Heart left ventricle (tissue), 16 donors: ENCODE measurements at places on chromosomes 3 and 15. TPM values are rescaled to one million over a fixed set of nuclear protein-coding genes. Genes with fewer than 3 reads are reported as not detected.

The NLGN1 gene
- 11.0 TPM for total RNA-seq

The TBC1D2B gene
- 45.2 TPM for total RNA-seq

The CCR8 gene
- not detected for total RNA-seq

The STXBP5L gene
- not detected for total RNA-seq

The ZNF80 gene
- not detected for total RNA-seq
